ENCODE measurements at places on chromosomes 11 and 22.

DNA sequence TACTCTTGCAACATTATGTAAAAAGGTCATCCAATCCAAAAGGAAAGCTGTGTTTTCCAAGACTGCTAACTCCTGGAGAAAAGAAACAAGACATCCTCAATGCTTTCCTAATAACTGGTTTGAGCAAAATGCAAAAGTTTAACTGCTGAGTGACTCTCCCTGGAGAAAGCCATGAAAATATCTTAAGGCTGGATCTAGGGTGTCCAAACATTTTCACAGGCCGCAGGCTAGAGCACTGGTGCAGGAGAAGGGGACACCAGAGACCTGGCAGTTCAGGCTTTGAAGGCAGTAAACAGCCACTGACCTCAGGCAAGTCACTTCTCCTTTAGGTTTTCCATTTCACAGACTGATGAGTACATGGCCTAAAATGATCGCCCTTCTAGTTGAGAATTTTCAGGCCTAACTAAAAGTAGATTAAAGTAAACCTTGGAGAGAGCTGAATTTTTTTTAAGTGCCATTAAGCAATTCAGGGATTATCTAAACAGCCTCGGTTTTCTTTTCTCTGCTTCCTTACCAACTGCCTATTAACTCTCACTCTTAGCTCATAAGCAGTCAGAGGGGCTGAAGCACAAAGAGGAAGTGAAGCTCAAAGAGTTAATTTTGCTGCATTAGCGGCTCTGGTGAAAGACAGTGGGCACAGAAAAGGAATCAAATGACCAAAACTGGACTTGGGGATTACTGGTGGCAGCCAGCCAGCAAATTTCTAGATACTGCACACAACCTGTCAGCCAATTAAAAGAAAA is 2.3 kb downstream of the CHKA start:
- DNase-seq, result no peak

DNA sequence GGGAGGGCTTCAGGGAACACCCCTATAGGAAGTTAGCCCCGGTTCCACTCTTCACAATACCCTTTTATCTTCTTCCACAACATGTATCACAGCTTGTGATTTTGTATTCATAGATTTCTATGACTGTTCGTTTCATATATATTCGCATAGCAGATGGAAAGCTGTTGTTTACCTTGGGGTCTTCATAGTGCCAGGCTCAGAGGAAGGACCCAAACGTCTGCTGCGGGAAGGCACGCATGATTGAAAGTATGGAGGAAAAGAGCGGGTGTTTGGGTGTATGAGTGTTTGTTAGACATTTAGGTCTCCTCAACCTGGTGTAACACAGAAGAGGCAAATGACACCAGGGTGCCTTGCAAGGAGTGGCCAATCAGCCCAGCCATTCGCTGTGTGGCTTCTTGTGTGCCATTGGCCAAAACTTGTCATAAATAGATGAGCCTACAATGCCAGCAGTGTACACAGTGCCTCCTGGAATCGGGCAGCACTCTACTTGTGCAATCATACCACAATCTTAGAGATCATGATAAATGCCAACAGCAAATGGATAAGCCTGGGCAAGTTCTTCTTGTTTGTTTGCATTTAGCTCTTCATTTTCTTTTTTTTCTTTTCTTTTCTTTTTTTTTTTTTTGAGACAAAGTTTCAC is 10.9 kb upstream of the ADA2 start:
- DNase-seq, result no peak

- DNase-seq, result no peak
Measured at GRCh38 chr11:72221386-72222075, 3.0 kb upstream of the INPPL1 start.

DNA sequence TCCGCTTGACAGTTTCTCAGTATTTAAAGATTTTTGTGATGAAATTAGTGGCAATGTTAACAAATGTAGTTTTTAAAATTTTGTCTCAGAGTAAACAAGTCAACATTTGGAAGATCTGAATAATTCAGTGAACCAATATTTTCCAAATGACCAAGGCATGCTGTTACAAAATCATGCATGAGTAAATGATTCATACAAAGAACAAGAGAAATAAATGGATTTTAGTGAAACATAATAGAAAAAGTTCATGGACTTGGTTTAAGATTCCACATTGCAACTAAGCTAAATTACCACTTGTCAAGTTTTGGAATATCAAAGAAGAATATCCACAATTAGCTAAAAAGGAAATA is 125.7 kb upstream of the SNX19 start:
- DNase-seq, result no peak

- no peak for DNase-seq
Measured at GRCh38 chr11:8016440-8016839, 29.3 kb downstream of the EIF3F start.

GRCh38 chr22:42317008-42317407 is 46.6 kb upstream of the TCF20 start:
- DNase-seq, result no peak

GRCh38 chr11:131885431-131885830 is 515.0 kb downstream of the NTM start:
- DNase-seq, result no peak

DNA sequence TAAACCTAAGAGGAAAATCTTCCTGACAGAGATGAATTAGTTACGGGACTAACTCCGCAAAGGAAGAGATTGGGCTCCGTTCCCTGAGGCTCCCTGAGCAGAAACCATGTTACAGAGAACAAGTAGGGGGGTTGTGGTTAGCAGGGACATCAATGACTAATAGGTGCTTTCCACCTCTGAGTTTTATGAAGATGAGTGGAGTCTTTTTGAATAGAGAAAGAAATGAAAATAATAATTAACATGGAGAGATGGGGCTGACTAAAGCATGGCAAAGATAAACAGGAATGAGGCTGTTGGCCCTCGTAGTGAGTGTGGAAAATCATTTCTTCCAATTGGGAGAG is 47.5 kb upstream of the PICALM start:
- DNase-seq, result no peak

- no peak for DNase-seq
Measured at GRCh38 chr11:35621620-35622019, 3.4 kb downstream of the FJX1 start.

DNA sequence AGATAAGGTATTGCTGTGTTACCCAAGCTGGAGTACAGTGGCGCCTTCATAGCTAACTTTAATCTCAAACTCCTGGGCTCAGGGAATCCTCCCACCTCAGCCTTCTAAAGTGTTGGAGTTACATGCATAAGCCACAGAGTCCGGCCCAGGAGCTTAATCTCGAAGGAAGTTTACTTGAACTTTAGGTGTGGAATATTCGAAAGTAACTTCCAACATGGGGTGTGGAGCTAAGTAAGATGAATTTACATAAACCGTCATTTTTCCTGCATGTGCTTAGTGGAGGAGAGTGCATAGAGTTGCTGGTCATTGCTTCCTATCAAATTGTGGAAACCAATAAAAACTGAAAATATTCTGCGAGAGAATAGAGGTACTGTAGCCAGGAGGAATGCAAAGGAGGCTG is 1.5 kb downstream of the ATG13 start:
- DNase-seq, result no peak

DNA sequence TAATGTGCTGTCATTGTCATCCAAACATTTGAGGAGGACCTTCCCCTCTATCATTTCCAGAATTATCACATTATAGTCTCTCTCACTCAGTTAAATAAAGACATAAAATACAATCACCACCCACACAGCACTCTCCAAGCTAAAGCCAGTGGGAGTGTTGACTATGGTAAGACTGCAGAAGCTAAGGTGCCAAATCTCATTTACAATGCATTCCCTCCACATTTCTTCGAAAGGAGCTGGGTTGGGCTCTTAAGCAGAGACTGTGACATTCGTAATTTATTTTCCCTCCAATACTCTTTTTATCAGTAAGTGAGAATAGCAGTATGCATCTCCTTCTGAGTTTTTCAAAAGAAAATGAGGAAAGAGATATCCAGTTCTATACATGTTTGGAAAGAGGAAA is 74.2 kb downstream of the NOX4 start:
- no peak for DNase-seq

DNA sequence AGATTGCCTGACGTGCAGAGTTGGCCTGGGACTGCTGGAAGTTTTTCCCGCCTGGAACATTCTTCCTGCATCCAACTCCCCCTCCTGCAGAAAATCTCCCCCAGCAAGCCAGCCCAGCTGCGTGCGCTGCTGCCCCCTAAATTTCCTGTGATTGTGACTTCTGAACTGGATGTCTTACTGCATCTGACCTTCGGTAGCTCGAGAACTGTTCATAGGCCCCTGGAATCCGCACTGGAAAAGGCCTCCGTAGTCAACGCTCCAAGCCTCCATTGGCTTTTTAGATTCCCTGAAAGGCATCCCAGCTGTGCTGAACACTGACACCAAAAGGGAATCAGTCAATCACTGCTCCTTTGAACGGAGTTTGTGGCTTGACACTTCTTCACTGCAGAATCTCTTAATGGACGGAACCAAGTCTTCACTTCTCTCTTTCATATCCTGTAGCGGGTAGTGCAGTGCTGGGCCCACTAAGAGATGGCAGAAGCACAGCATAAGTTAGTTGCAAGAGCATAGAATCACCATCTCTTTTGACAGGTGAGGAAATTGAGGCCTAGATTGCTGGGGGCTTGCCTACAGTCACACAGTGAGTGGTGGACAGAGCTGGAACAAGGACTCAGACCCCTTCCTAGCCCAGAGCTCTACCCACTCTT is 14.2 kb upstream of the RASD2 start:
- DNase-seq, result no peak

DNA sequence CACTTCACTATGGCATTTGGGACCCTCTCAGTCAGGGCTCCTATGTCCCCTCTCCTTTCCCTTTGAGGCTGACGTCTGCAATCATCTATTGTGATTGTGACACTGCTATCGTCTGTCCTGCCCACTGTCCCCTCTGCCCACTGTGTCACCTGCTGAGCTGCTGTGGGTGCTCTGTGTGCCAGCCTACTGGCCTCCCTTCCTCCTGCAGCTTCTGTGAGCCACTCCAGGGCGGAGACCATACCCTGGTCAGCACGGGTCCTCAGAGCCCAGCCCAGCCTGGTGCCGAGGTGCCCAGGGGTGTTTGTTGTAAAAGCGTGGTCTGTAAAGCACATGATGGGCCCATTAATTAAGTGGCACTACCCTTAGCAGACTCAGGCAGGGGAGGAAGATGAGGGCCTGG is 29.4 kb downstream of the MPPED1 start:
- no peak for DNase-seq

GRCh38 chr11:26958005-26958701 is 35.8 kb upstream of the FIBIN start:
- no peak for DNase-seq

GRCh38 chr11:25449091-25449490 is 882.8 kb upstream of the ANO3 start:
- no peak for DNase-seq

GRCh38 chr22:22823131-22823810 is 64.3 kb upstream of the IGLL5 start:
- DNase-seq, result no peak

All from esophagus squamous epithelium (tissue), 5 donors.